Skin of body (tissue), 3 donors: ENCODE measurements at places on chromosomes 7 and 10.

DNA sequence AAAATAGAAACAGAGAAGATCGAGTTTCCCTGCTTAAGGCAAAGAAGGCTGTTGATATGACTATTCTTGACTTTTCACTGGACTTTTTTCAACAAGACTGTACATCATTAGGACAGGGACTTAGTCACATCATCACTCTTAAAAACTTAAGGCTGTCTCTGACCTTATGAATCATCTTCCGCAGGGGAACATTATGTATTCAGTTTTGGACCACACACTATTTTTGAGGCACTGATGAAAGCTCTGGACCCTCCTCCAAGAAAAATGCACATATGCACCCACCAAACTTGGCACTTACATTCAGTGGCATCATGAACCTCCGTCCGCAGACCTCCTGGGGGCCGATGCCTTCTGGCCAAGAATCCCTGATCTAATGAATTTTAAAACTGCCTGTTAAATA lies 96.4 kb downstream of the CALD1 start:
- DNase-seq: no peak

- DNase-seq: peak; percentile 65
Measured at GRCh38 chr10:113059371-113059780, 109.3 kb downstream of the TCF7L2 start.

DNA sequence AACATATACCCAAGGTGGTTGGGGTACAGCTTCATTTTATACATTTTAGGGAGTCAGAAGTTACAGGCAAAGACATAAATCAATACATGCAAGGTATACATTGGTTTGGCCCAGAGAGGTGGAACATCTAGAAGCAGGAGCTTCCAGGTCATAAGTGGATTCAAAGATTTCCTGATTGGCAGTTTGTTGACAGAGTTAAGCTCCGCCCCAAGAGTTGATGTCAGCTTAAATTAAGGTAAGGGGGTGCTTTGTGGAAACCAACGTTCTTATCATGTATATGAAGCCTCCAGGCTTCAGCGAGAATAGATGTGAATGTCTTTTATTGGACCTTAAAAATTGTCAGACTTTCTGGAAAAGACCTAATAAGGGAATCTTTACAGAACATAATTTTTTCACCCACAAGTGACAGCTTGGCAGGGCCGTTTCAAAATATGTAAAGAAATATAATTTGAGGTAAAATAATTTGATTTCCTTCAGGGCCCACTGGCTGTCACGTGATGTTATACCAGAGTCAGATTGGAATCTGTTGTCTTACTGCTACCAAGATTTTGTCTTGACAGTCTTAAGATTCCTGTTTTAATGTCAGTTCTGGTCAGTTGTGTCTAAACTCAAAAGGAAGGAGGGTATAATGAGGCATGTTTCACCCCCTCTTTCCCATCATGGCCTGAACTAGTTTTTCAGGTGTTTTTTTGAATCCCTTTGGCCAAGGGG lies 6.3 kb upstream of the PANK1 start:
- no peak for DNase-seq

DNA sequence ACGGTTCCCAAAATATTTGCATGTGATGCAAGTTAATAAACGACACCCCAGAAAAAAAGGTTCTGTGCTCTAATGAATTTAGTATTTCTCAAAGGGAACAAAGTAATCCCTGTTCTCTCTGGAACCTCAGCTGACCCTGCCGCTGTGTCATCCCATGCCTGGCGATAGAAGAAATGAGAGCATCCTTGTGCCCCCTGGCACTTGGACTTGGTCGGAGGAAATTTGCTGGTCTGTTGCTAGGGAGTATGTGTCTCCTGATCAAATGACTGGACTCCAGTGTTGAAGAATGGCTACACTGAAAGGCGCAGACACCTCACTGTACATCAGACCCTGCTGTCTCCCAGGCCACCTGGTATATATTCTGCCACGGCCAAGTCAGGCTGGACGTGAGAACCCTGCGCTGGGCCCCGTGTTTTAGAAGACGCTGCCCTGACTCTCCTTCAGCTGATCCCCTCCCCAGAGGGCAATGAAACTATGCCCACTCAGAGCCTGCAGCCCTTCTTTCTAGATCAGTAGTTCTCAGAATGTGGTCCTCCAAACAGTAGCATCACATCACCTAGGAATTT lies 67.2 kb downstream of the THNSL1 start:
- DNase-seq: no peak
